ENCODE measurements at places on chromosomes 7 and 10. TPM values are rescaled to one million over a fixed set of nuclear protein-coding genes. Genes with fewer than 3 reads are reported as not detected.

DNA sequence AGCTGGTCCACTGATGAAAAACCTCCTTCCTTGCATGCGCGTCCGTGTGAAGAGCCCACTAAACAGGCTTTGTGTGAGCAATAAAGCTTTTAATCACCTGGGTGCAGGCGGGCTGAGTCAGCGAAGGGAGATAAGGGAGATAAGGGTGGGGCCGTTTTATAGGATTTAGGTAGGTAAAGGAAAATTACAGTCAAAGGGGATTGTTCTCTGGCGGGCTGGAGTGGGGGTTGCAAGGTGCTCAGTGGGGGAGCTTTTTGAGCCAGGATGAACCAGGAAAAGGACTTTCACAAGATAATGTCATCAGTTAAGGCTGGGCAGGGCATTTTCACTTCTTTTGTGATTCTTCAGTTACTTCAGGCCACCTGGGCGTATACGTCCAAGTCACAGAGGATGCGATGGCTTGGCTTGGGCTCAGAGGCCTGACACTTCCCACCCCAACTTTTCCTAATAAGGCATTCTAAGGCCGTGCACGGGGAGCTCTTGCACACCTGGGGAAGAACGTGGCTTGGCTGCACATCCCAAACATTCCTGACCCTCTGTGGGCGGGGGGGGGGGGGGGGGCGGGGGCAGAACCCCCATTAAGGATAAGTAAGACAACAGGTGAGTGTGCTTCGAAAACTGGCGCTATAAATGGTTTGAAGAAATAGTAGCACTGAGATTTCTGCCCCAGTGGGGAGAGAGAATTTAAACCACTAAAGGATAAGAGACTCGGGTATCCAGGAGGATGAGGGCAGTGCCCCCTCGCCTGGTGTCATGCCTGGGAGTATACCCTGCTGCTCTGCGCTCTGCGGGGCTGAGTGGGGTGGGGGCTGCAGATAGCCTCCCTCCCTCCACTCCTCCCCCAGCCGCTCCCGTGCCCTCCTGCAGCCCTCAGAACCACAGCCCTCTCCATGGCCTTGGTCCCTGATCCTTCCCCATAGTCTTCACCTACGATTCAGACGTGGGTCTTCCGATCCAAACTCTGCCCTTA is 217.6 kb downstream of the MLLT10 start:
- H3K27me3 ChIP-seq: no peaks in the 10 kb centered on the region
- DNase-seq: no peak
- no peaks in the 10 kb centered on the region for H3K36me3 ChIP-seq

GRCh38 chr10:5531558-5532306 is 7.0 kb downstream of the CALML3 start:
- H3K4me1 ChIP-seq: peaks cover 4% of the 10 kb centered on the region
- no peak overlapping the region for H3K27ac ChIP-seq
- no peaks in the 10 kb centered on the region for H3K27me3 ChIP-seq
- H3K4me3 ChIP-seq: no peak overlapping the region
- H3K36me3 ChIP-seq: no peaks in the 10 kb centered on the region

GRCh38 chr10:77355844-77356243 is 281.8 kb downstream of the KCNMA1 start:
- no peak overlapping the region for H3K4me3 ChIP-seq
- H3K27ac ChIP-seq: peak overlapping the region; percentile 82
- no peaks in the 10 kb centered on the region for H3K36me3 ChIP-seq

DNA sequence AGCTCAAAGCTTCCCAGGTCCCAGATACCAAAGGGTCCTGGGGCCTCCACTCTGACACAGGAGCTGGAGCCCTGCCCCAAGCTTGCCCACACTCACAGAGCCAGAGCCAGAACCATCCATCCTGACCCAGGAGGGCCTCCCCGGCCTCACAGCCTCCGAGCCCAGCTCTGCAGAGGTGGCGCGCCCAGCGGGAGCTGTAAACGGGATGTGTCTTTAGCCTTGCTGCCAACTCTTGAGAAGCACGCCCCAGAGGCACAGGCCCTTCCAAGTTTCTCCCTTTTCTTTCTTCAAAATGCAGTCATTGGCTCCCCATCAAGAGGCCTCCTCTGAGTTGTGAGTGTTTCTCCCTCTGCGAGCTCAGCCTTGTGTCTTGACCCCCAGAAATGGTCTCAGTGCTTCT is 75.0 kb downstream of the PDGFA start:
- no peaks in the 10 kb centered on the region for H3K4me1 ChIP-seq
- DNase-seq: peak; percentile 36
- no peak overlapping the region for H3K4me3 ChIP-seq
- H3K36me3 ChIP-seq: no peaks in the 10 kb centered on the region
- no peak overlapping the region for H3K27ac ChIP-seq

DNA sequence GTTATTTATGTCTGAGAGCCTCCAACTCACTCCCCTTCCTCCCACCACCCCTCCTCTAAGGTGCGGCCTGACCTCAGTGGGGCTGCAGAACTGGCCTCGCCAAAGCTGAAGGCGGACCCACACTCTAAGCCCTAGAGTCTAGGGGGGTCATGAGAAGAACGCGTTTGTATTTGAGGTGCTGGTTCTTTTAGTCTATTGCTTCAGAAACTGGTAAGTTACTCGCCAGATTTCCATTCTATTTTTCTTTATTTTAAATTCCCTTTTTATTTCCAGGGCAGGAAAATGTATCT is 357.5 kb downstream of the DNAJB6 start:
- H3K4me1 ChIP-seq: no peaks in the 10 kb centered on the region
- no peaks in the 10 kb centered on the region for H3K36me3 ChIP-seq

Gene MSMB
- not detected for total RNA-seq

DNA sequence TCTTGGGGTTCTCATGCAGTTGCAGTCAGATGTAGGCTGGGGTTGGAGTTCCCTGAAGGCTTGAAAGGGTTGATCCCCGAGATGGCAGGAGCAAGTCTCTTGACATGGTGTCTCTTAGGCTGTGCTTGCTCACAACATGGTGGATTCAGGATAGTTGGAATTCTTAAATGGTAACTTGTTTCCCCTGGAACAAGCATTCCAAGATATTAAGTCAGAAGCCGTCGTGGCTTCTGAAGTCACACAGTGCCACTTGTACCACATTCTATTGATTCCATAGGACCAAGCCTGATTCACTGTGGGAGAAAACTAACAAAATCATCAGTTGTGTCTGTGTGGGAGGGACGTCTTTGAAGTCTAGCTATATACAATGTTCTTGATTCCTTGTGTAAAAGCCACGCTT is 3.5 kb upstream of the SLC35B4 start:
- DNase-seq: peak; percentile 31
- no peaks in the 10 kb centered on the region for H3K36me3 ChIP-seq
- no peak overlapping the region for H3K4me3 ChIP-seq
- peaks cover 22% of the 10 kb centered on the region for H3K4me1 ChIP-seq
- no peaks in the 10 kb centered on the region for H3K27me3 ChIP-seq
- H3K27ac ChIP-seq: no peak overlapping the region

Gene FBXO24
- total RNA-seq: 0.43 TPM

Gene TRIM74
- not detected for total RNA-seq
